ENCODE measurements at places on chromosomes 4 and X.

DNA sequence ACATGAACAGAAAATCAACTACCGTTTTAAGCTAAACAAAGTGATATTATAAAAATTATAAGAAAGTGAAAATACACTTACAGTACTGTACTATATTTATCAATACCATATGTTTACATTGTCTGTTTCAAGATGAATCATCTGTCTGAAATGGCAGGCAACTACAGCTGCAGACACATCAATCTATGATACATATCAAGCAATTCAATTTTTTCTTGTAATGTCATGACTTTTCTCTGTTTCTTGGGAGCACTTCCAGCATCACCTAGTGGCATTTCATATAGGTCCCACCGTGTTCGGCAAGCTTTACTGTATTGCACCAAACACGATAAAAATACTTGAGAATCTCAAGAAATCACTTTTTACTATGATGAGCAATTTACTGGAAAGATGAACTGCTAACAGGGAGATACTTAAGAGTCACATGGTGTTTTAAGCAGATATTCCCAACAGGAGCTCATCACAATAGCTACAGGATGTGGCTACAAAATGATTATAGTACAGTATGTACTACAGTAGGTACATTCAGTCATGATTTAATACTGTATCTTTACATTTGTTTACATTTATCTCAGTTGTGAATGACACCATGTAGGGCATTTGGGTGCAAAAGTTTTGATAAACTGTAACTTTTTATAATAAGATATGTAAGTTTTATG lies 207.4 kb downstream of the ADAM29 start:
- DNase-seq, result no peak

DNA sequence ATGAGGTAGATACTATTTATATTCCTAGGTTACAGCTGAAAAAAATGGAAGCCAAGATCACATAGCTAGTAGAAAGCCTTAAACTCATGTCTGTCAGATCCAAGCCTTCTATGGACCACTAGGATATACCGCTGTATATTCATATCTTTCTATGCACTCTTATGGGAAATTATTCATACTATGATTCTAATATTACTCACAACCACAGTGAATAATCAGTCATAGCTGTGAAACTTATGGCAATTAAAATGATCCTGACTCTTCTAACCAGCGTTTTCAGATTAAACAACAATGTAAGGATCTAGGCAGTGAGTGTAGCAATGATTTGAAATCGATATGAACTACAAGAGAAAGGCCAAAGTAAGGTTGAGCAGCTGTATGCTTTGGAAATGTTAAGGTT lies 111.0 kb downstream of the RASGEF1B start:
- no peak for DNase-seq

DNA sequence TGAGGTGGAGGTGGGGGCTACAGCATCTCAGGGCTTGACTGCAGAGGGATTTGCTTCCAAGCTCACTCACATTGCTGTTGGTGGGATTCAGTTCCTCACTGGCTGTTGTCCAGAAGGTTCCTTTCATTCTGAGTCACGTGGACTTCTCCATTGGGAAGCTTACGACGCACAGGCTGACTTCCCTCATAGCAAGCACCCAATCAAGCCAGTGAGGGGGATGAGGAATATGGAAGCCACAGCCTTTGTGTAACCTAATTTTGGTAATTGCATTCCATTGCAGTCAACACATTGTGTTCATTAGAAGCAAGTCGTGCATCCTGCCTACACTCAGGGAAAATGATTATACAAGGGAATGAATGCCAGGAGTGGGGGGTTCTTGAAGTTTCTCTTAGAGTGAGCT lies 32.7 kb upstream of the MXRA5 start:
- DNase-seq, result no peak

GRCh38 chr4:165971933-165972332 lies 98.9 kb downstream of the TLL1 start:
- no peak for DNase-seq

GRCh38 chr4:146269228-146269653 lies 54.9 kb downstream of the REELD1 start:
- no peak for DNase-seq

DNA sequence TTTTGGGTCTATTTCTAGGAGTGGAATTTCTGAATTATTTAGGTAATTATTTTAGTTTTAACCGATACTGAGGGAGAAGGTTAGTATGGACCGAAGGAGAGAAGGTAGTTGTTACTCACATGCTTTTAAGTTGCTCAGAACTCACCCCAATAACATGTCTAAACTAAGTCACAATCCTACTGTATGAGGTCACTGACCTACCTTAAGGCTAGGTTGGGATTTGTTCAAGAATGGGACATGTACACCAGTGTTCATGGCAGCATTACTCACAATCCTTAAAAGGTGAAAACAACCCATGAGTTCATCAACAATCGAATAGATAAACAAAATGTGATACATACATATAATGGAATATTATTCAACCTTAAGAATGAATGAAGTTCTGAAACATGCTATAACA lies 90.5 kb downstream of the MSN start:
- no peak for DNase-seq

All from stimulated activated CD4-positive, alpha-beta T cell treated with anti-CD3 and anti-CD28 coated beads, Interleukin-1b, Interleukin-23, amount 100 ng/mL, for 1 hour (primary cell).